Stimulated activated CD8-positive, alpha-beta memory T cell treated with anti-CD3 and anti-CD28 coated beads, Interleukin-12 subunit alpha, Interleukin-12 subunit beta, amount 100 ng/mL, for 1 hour (primary cell): ENCODE measurements at places on chromosomes 1 and 21.

GRCh38 chr1:222634180-222635013 lies 16.5 kb downstream of the MIA3 start:
- peak; percentile 60 for DNase-seq

GRCh38 chr21:45256021-45256911 lies 31.4 kb downstream of the POFUT2 start:
- no peak for DNase-seq

DNA sequence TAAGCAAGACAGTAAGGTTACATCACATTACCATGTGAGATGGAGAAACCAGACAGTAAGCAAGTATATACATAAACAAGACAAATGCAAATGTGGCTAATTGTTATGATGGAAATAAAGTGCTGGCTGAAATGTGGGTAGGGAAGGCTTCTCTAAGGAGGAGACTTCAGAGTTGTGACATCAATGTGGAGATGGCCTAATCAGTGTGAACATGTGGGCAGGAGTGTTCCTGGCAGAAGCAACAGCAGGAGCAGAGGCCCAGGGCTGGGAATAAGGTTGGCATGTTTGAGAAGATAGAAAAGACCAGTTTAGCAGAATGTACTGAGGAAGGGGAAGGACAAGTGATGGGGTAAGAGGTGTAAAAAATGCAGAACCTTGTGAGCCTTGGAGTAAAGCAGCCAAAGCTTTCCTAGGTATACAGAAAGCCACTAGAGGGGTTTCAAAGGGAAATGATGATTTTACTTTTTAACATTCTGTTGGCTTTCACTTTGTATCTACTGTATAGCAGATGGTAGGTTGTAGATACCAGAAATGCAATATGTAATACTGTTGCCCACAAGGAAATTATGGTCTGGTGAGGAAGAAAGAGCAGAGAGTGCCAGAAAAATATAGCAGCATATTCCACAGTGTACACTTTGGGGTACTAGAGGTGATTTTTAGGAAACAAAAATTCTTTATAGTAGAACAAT lies 197.4 kb downstream of the FGGY start:
- no peak for DNase-seq

DNA sequence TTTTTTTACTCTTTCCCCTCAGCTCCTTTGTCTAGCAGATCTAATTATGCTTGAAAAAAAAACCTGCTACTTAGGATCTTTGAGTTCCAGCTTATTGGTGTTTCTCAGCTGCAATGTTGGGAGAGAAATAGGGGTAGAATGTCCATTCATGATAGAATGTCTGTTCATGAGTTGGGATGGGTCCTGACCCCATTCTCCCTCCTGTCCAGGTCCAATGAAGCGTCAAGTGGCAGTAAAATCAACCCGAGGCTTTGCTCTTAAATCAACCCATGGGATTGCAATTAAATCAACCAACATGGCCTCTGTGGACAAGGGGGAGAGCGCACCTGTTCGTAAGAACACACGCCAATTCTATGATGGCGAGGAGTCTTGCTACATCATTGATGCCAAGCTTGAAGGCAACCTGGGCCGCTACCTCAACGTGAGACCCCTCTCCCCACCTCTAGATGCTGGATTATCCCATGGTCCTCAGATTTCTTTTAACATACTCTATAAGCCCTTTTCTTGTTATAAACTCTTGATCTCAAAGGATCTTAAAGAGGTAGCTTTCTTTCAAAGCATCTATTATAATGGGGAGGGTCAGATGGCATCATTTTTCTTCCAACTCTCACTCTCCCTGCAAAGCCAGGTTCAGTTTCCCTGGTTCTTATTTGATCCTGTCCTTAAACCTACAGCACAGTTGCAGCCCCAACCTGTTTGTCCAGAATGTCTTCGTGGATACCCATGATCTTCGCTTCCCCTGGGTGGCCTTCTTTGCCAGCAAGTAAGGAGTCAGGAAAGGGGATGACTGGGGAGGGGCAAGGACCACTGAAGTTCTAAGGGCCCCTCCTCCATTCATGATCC lies 11.1 kb downstream of the CERS2 start:
- DNase-seq, result no peak

DNA sequence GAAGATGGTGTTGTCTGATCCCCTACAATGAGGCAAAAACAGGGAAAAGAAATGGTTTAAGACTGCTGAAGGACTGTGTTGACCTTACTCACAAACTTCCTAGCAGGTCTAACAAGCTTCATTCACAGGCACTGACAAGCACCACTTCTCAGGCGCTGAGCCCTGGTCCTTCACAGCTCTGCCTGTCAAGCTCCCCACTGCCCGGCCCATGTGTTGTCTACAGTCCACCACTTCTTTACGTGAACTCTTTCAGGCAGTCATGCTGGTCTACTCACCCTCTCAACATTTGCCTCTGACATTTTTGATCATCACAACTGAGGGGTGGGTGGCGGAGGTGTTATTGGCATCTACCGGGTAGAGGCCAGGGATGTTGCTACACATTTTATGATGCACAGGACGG lies 40.7 kb upstream of the MYBPHL start:
- DNase-seq, result no peak

DNA sequence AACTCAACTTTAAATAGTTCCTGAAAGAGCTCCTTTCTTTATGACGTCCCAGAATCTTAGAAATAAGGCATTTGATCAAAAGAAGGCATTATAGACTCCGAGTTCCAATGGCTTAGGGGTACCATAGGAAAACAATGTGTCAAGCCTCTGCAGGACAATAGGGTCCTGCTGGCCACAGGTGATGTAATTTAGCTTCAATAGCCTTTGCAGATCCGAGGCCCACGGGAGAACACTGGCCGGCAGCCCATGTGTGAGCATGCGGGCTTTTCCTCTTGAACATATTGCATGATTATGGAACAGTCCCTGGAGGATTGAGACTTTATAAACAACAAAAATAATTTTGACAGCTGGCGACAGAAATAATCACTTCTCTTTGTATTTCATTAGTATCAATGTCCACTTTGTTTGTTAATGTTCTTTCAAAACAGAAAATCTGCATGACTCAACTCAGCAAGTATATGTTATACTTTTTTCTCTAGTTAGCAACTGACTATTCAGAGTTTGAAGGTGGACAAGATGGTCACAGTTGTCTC lies 49.0 kb upstream of the NR5A2 start:
- DNase-seq, result no peak

DNA sequence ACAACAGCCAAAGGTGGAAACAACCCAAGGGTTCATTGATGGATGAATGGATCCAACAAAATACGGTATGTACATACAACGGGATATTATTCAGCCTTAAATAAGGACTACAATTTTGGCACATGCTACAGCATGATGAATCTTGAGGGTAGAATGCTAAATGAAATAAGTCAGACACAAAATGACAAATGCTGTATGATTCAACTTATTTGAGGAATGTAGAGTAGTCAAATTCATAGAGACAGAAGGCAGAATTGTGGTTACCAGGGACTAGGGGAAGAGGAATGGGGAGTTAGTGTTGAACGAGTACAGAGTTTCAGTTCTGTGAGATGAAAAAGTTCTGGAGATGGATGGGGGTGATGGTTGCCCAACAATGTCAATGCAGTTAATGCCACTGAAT lies 118.0 kb upstream of the PAXBP1 start:
- no peak for DNase-seq

DNA sequence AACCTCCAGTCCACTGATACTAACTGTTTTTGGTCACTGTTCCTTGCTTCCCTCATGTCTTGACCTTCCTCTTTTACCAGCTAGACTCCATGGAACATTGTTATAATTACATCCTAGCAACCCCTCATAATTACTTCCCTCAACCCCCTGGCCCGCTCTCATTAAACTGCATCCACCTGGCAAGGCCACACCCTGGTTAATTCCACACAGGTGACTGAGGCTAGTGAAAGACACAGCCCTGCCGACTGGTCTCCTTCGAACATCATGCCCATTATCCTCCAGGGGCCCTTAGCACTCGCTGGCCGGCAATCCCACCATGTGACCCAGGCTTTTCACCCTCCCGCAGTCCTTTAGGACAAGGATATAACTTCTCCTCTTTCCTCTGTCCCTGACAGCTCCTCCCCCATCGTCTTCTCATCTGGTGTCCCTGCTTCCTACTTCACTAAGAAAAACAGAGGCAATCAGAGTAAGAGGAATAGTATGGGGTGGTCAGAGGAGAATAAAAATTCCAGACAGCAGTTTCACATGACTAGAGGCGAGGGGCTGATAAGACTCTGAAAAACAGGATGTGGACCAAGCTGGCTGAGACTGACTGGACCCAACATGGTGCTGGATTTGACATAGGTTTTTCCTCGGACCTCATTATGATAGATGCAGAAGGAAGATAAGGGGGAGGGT lies 8.8 kb upstream of the TENT5B start:
- DNase-seq, result no peak

DNA sequence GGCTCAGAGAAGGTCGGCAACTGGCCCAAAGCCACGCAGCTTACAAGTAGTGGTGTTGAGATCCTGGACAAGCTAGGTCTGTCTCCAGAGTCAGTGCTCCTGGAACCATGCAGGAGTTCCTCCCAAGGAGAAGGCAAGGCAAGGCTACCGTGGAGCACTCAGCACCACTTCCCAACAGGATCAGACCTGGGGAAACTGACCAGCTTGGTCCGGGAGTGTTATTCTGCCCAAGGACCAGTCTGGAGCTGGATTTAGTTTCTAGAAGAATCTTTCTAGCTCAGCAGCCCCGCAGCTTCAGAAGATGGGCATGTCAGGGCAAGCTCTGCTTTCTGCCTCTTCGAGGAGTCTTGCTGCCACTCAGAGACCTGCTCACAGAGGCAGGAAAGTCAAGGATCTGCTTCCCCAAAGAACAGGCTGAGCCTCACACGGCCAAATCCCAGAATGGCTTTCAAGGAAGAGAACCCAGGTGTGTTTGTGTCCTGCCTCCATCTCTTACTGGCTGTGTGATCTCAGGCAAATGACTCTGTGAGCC lies 302.8 kb downstream of the MATN1 start:
- no peak for DNase-seq

- DNase-seq, result peak; percentile 83
Observed at GRCh38 chr21:39388038-39388810, 39.3 kb upstream of the HMGN1 start.

GRCh38 chr1:22048351-22049192 lies 3.9 kb upstream of the CDC42 start:
- DNase-seq, result no peak

- DNase-seq, result no peak
Observed at GRCh38 chr1:156257711-156258110, 9.9 kb upstream of the PAQR6 start.

- no peak for DNase-seq
Observed at GRCh38 chr1:30034105-30034626, 689.2 kb downstream of the MATN1 start.

- no peak for DNase-seq
Observed at GRCh38 chr1:49226758-49227157, 450.1 kb upstream of the BEND5 start.

GRCh38 chr21:23524685-23525084 lies 2082.6 kb downstream of the MRPL39 start:
- DNase-seq, result no peak

GRCh38 chr1:32962248-32962896 lies 2.2 kb downstream of the RNF19B start:
- DNase-seq, result no peak

GRCh38 chr1:244322791-244323521 lies 128.8 kb downstream of the ADSS2 start:
- no peak for DNase-seq
